AML-193 (cell line): ENCODE measurements at places on chromosomes 11 and 22.
A peak's percentile ranks its signal among the peaks of the same experiment; 100 is the strongest.

DNA sequence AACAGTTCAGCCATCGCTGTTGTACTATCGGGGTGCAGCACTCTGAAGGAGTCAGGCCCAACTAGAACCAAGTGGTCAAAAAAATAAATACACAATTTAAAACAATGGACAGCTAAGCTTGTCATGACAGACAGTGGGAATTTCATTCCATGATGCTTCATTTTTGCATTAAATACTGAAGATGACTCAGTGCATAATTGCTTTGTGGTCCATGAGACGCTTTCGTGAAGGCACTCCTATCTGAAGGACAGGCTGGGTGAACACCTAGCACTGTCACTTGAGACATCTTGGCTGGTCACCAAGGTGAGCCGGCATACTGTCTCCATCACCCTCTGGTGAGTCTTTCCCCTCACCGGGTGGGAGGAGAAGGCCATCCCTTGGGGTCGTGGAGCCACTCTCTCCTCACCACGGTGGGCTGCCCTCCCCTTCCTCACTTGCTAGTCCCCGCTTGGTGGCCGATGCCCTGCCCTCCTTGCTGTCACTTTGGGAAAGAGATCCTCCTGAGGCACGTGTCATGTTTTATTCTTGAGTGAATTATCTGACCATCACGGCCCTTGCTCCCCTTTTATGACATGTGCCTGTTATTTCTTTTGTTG lies 4.9 kb upstream of the TESMIN start:
- DNase-seq: no peak

DNA sequence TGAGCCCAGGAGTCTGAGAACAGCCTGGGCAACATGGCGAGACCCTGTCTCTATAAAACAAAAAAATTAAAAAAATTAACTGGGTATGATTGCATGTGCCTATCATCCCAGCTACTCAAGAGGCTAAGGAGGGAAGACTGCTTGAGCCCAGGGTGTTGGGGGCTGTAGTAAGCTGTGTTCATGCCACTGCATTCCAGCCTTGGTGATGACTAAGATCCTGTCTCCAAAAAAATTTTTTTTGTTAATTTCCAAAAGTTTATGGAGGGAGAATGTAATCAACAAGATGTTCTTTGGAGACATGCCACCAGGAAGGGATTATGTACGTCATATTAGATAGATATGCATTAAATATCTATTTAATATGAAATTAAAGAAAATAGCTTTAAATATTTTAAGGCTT lies 267.5 kb downstream of the SBF2 start:
- no peak for DNase-seq

DNA sequence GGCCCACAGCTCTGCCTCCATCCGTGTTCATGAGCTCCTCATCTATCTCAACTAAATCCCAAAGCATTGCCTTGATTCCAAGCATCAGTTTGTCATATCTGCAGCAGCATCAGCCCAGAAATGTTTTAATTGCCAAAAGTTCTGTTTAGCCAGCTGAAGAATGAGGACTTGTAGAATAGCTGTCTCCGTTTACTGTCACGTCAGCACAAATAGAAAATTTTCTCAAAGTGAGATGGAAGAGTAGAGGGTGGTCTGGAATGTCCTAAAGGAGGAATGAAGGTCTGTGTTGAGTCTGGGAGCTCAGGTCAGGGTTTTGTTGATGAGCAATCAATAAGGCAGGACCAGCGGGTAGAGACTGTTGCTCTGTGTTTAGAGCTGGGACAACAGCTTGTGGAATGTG lies 134.9 kb upstream of the ISX start:
- DNase-seq: no peak

DNA sequence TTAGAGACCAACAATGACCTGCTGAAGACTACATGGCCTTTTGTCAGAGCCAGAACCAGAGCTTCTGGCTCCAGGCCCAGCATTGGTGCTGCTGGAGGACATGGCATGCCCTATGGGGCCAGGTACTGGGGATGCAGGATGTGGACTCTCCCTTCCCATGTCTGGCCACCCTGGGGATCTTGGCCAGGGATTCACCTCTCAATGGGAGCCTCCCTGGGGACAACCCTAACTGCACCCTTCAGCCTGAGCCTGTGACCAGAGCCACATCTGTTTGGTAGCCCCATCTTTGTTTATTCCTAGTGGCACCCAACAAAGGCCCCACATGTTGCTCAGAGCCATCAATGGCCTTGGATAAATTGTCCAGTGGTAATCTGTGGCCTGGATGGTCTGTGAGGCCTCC lies 5.8 kb downstream of the KLHL35 start:
- DNase-seq: no peak

DNA sequence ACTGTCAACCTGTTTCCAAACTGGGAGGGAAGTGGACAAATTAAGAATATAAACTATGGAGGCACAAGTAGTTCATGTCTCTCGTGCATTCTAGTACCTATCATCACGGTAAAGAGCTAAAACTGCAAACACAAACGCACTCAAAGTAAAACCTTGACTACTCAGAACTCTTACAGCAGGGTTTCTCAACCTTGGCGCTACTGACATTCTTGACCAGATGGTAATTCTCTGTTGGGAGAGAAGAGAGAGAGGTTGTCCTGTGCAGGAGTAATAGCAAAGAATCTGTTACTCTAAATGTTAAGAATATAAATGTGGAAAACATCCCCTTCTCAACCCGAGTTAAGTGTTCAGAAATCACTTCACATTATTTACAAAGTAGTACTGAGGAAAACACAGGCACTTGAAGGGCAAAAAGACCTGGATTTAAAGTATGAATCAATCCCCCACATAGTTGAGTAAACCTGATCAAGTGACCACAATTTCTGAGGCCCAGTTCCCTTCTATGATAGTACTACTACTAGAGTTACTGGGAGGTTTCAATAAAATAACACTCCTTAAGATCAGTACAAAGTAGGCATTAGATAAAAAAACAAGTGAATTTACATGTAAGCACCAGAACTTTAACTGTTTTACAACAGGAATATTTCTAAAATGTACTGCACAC lies 73.1 kb upstream of the ARHGAP32 start:
- no peak for DNase-seq

GRCh38 chr22:17217179-17217578 lies 2.1 kb downstream of the ADA2 start:
- no peak for DNase-seq

DNA sequence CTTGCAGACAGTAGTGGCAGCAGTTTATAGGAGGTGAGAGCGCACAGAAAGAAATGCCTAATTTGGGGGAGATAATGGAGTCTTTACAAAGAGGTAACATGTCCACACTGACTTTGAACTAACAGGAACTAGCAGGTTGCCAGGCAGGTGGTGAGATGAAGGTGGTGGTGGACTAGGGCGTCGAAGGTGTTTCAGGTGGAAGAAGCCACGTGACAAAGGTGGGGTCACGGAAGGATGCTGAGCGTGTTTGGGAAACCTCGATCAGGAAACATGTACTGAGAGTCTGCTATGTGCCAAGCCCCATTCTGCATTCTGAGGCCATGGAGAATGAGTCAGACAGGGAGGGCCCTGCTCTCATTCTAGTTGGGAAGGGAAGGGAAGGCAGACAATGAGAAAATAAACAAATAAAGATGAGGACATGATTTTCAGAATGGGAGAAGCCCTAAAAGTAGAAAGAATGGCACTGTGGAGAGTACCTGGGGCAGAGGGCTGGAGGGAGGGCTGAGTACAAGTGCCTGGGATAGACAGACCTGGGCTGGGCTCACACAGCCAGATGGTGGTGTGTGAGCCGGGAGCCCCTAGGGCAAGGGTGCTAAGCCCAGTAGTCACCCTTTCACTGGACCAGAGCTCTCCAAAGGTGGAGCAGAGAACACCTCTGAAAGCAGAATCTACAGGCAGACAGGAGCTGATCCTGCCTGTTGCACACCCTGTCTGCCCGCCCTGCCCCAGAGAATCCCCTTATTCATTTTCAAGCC lies 16.2 kb upstream of the NNMT start:
- DNase-seq: no peak

DNA sequence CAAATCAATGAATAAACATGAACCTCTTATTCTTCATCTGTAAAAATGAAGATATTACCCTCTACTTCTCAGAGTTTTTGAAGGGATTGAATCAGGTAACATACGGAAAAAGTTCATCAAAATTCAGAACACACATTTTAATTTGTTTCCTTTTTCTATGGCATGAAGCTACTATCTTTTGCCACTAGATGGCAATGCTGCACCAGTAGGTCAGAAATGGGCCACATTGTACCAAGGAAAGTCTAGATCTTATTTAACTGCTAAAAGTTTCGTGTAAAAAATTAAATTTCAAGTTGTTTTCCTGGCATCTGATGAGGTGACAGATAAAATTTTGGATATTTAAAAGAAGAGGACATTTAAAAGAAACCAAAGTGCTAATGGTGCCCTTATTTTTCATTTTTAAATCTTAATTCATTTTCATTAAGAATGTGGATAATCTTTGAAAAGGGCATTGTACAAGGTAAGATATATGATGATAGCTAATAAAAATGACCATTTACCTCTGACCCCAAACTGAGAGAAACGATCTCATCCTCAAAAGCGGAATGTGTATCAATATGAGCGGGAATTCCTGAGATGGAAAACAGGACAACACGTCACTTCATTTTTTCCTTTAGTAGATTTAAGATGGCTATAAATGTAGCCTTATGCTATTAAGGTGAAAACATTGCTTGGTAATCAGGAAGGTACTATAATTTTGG lies 16.1 kb downstream of the ALKBH8 start:
- peak; percentile 50 for DNase-seq

GRCh38 chr22:44200855-44201550 lies 20.3 kb downstream of the PARVG start:
- DNase-seq: no peak

- peak; percentile 86 for DNase-seq
These were observed 8.2 kb downstream of the UPB1 start for GRCh38 chr22:24503137-24503842.

DNA sequence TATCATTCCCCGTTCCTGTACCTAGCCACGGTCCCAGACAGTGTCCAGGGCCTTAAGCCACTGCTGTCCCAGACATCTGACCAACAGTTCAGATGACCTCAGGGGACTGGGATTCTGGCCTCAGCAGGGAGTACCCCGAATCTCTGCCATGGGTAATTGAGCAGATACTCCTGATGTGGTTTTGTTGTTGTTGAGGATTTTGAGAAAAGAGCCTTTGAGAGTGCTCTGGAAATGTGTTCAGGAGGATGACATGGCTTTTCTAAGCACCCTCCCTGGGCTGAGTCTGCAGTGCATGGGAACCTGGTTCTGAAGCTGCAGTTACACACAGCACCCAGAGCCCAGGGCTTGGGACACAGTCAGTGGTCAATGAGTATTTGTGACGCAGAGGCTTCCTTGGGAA lies 30.4 kb downstream of the ADAMTS15 start:
- DNase-seq: no peak

GRCh38 chr11:66336234-66337102 lies at the start of gene RIN1:
TSS of gene RIN1 (minus strand) at chr11:66336434. CDS start at chr11:66336402, 32 bp downstream.
- peak; percentile 58 for DNase-seq

DNA sequence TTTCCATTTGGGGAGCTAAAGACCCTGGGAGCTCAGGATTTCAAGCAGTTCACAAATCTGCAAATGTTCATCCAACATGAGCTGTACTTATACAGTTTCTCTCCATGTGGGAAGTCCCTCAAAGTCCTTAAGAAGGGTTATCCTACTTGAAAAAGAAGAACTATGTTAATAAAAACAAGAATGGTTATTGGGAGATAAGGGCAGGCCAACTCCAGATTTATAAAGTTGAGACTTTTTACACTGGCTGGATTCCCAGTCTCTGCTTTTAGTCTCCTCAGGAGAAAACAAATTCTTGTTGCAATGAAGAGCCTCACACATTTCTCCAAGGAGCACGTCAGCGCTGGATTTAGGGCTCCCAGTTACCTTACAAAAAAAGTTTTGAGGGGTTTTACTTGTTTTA lies 34.2 kb upstream of the CTTN start:
- no peak for DNase-seq

DNA sequence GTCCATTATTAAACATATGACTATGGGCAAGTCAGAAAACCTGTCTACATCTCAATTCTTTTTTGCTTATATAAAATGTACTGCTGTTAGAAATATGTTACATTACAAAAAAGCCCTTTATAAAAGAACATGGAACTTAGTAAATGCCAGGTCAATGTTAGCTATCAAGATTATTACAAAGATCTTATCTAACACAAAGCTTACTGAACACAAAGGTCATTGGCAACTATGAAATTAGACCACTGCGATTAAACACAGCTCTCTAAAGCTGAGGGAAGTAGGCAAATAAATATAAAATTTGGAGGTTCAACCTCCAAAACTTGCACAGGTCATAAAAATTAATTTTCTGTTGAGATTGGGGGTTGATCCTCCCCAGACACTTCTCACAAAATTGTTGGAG lies 692.8 kb upstream of the CCDC90B start:
- no peak for DNase-seq

DNA sequence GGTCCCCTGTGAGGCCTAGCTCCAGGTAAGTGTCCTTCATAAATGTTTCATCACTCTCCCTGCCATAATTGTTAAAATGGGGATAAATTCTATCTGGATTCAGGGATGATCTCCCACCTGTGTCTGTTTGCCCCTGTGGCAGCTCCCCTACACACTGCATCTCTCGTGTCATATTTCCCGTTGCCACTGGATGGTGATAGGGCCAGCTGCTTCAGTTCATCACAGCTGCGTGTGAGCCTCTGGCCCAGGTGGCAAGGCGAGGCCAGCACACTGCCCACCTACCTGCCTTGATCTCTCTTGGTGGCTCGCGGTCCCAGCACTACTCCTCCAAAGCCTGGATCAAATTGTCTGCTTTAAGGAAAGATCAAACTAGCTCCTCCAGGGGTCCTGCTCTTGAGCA lies 187.4 kb downstream of the GRIK4 start:
- no peak for DNase-seq

DNA sequence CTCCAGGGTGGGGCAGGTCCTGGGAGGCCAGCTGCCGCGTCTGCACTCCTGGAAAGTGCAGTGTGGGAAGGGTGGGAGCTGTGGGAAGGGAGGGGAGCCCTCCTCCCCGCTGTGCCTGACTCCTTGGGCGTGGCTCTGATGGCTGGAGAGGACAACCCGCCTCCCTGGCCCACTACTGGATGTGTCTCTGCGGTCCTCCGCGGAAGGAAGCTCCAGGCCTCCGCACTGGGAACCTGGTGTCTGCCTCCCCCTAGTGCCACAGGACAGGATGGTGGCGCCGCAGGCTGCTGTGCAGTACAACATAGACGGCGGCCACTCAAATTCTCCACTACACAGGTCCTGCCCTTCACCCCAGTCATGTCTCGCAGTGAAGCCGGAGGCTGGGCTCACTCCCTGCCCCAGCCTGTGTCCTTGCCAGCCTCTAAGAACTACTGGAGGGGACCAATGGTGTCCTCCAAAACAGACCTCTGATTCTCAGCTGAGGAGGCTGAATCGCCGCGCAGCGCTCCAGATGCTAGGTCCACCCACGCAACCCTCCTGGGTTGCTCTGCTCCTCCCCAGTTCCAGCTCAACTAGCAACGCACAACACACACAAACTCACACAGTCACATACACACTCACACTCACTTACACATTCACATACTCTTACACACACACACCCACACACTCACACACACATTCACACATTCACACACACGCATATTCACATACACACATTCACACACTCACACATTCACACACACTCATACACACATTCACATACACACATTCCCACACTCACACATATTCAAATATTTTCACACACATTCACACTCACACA lies 12.4 kb upstream of the DSCAML1 start:
- DNase-seq: no peak
